ENCODE measurements at places on chromosomes 6 and 20.
A peak's percentile ranks its signal among the peaks of the same experiment; 100 is the strongest.

DNA sequence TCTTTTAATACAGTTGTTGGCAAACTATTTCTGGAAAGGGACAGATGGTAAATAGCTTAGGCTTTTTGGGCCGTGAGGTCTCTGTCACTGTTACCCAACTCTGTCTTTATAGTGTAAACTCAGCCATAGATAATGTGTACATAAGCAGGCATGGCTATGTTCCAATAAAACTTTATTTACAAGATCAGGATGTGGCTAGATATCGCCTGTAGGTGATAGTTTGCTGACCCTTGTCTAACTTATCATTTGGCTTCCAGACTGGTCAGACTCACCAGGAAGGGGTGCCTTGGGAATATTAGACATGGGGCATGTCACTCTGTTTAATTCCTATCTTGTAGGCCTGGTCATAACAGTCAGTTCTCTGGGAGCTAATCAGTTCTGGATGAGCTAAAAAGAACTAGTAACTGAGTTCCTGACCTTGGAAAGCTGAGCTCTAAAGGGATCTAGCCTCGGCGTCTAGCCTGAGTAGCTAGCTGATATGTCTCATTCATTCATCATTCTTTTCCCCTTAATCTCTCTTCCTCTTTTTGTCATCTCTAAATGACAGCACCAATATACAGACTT lies 163.6 kb downstream of the SLC16A10 start:
- no peak for DNase-seq

- DNase-seq: no peak
Measured at GRCh38 chr20:18767676-18768075, 45.9 kb upstream of the SCP2D1 start.

DNA sequence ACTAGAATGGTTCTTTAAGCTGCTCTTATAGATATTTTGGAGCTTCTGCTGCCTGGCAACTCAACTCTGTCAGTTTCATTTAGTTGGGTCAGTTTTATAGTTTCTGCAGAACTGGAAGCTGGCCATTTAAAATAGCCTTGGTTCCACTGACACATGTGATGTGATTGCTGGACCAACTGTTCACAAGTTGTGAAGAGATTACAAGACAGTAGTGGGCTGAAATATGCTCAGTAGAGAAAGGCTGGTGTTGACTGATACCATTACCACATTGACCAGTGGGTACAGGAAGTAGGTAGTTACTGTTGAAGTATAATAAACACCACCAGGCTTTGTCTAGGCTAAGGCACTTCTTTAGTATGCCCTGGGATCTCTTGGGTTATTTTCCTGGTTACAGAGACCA lies 39.0 kb downstream of the BCKDHB start:
- no peak for DNase-seq

DNA sequence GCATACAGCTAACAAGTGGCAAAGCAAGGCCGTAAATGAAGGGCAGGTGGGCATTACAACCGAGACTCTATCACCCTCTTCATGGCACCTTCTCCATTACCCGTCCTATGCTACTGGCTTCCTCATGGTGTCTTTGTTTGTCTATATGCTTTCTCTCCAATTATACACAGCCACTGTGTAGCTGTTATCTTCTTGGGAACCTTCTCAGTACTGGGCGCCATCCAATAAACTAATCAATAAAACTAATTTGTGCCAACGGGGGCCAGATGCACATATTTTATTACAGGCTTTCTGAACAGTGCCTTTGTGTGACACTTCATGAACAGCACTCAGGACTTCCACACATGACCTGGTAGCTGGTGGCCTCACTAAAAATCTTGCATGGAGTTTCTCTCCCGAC lies 149.8 kb upstream of the PCSK2 start:
- DNase-seq: no peak

DNA sequence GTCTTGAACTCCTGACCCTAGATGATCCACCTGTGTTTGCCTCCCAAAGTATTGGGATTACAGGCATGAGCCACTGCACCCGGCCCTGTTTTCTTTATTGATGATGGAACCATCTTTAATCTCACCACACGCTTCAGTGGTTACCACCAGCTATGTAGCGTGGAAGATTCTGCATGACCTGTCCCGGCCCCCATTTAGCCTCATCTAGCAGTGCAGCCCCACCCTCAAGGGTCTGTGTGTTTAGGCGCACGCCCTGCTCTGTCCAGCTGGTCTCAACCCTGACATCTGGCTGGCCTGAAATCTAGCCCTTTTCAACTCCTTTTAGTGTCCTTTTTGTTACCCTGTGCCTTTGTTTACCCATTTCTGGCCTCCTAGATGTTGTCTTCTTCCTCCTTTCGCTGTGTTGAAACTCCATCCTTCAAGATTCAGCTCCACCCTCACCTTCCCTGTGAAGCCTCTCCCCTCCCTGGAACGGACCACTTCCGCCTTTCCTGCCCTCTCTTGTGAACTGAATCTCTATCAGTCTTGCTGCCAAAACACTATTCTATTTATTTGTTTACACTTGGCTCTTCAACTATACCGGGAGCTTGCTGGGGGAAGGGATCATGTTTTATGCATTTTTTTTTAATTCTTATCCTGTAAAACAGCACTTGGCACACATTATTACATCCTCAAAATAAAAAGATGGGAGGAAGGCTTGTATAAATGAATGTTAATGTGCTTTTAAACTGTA lies 101.0 kb upstream of the MTHFD1L start:
- no peak for DNase-seq

DNA sequence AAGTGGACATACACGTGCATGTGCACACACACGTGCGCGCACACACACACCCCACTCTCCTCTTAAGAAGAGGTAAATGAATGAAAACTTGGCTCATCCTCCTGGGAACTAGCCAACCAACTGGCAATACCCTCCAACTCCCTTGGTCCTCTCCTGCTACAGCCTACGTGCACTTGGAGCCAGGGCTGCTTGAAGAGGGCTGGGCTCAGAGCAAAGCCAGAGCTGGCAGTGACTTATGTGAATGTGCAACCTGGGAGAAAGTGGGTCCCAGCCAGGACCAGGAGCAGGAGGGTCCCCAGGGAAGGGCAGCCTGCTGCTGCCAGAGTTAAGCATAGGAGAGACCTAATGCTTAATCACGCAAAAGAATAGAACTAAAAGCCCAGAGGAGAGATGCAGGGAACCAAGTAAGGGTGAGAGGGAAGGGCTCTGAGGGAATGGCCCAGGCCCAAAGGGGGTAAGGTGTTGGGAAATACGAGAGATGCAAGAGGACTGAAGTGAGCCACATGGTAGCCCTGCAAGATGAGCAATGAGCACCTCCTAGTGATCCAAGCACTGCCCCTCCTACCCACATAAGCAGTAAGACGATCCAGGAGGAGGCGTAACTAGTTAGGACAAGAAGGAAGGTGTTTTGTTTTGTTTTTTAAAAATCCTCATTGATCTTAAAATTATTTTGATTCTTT lies 24.7 kb downstream of the TRAF3IP2 start:
- DNase-seq: no peak

GRCh38 chr6:134247844-134248580 lies 69.9 kb downstream of the SGK1 start:
- DNase-seq: no peak

- peak; percentile 81 for DNase-seq
Measured at GRCh38 chr6:43263314-43264178, 20.3 kb downstream of the TTBK1 start.

DNA sequence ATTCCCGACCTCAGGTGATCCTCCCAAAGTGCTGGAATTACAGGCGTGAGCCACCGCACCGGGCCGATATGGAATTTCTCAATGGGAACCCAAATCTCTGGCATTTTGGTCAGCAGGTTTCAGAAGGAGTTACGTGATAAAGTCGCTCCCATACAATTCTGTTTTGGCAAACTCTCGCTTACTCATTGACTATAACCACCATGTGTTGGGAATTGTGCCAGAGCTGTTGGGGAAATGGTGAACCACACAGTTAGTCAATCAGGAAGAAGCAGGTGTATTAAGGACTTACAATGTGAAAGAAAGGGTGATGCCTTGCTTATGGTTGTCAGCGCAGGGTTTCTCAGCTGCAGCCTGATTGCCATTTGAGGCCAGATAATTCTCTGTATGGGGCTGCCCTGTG lies 410.5 kb downstream of the QKI start:
- DNase-seq: no peak

DNA sequence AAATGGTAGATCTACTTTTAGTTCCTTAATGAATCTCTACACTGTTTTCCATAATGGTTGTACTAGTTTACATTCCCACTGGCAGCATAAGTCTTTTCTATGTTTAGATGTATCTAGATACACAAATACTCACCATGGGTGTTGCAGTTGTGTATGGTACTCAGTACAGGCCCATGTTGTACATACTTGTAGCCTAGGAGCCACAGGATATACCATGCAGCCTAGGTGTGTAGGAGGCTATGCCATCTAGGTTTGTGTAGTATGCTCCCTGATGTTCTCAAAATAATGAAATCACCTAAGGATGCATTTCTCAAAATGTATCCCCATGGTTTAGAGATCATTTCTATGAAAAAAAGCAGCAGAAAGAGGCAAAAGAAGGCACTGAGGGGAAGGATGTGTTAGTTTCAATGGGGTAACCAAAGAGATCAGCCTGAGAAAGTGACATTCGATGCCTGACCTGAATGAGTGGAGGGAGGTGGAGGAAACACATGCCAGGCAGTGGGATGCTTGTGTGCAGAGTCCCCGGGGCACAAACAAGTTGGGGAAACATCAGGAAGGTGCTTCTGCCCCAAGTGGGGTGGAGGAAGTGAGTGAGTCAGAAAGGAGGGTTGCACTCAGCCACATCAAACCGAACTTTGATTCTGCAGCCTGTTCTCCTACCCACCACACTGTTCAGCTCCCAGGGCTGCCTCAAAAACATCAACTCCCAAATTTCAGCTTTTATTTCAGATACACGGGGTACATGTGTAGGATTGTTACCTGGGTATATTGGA lies 191.2 kb downstream of the ZNF217 start:
- no peak for DNase-seq

- no peak for DNase-seq
Measured at GRCh38 chr6:52727908-52728307, 35.4 kb downstream of the GSTA2 start.

DNA sequence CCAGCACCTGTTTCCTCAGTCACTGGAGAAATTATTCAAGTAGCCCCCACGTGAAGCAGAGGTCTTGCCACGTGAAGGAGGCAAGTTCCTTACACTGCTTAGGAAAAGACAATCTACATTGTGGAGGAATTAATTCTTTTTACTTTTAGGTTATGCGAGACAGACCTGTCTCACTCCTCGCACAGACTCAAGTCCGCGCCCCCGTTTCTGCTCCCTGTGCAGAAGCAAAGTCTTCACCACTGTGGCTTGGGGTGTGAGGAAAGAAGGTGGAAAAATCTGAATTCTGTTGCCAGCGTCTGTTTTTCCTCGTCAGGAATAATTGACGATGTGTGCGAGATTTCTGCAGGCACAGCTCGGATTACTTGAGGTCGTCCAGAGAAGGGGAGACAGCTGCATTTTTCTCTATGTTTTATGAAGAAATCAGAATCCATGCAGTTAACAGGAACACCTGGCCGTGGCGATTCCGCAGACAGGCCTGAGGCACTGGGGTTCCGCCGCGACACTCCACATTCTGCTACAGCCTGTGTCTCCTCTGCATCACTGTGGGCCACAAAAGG lies 185.1 kb downstream of the SMOC2 start:
- DNase-seq: no peak

- DNase-seq: no peak
Measured at GRCh38 chr20:24600012-24600411, 130.6 kb downstream of the SYNDIG1 start.

DNA sequence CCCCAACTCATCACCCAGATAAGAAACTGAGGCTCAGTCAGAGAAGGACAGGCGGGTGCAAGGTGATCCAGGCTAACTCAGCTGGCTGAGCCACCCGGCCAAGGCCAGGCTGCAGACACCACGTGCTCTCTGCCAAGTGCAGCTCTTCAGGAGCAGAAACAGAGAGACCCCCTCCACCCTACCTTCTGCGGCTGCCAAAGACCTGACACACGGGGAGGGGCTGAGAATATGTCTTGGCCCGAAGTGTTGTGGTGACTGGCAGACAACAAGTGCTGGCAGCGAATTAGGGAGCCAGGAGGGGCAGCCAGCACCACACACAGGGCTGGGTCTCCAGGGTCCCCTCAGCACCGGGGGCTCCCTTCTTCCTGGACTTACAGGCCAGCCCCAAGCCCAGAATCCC lies 22.5 kb downstream of the PREX1 start:
- no peak for DNase-seq

DNA sequence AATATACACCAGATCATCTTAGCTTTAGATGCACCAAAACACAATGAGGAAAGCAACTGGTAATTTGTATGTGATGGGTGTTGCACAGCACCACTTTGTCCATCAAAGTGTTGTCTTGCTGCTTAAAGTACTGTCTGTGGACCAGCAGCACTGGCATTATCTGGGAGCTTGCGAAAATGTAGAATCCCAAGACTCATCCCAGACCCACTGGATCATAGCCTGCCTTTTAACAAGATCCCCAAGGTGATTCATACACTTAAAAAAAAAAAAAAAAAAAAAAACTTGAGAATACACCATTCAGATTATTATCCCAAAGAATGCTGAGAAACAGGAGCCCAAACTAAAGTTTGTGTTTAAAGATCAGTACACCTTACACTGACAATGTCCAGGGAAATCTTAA lies 123.4 kb downstream of the TASP1 start:
- DNase-seq: no peak

- no peak for DNase-seq
Measured at GRCh38 chr6:93389192-93389591, 30.2 kb downstream of the EPHA7 start.

- no peak for DNase-seq
Measured at GRCh38 chr6:41157323-41157722, 3.2 kb upstream of the TREML1 start.

DNA sequence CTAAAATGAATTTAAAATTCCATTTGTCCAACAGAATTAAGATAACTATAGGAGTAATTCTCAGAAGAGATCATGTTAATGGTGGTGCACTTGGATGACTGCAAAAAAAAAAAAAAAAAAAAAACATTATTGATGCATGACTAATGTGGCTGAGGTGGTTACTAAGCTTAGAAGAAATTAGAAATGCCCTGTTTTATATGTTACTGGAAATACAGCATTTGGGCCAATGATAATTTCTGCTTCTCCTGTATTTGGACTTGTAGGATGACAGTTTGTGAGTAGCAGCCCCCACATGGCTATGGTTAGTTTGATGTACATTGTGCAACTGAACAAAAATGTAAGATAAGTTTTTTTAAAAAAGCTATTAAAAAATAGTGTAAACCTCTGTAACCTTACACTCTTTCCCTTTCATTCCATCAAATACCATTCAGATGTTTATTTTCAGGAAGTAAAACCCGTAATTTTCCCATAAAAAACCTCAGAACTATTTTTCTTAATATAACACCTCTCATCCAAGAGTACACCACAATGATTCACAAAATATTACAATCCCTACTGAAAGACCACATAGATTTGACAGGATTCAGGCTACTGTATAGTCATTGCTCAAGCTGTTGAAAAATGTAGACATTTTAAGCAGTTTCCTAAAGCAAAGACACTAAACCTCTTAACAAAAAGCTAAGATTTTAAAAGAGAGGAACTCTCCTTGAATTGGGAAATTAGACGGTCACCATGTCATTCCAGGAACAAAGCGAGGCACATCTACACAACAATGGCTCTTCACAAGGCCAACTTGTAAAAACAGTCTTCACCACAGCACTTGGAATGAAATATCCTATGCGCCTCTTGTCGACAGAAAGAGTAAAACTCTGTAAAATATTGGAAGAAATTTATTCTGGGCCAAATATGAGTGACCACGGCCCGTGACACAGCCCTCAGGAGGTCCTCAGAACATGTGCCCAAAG lies 83.0 kb downstream of the WDR27 start:
- no peak for DNase-seq
